ENCODE measurements at places on chromosomes 16 and 17.

- DNase-seq: no peak
These were observed 172.4 kb downstream of the PMP22 start for GRCh38 chr17:15092762-15093161.

GRCh38 chr16:27109666-27110523 lies 43.2 kb downstream of the C16orf82 start:
- DNase-seq: peak; percentile 18

GRCh38 chr16:12539185-12539929 lies 264.3 kb downstream of the CPPED1 start:
- no peak for DNase-seq

- DNase-seq: peak; percentile 43
These were observed 4.6 kb downstream of the SEC14L5 start for GRCh38 chr16:4962716-4963115.

DNA sequence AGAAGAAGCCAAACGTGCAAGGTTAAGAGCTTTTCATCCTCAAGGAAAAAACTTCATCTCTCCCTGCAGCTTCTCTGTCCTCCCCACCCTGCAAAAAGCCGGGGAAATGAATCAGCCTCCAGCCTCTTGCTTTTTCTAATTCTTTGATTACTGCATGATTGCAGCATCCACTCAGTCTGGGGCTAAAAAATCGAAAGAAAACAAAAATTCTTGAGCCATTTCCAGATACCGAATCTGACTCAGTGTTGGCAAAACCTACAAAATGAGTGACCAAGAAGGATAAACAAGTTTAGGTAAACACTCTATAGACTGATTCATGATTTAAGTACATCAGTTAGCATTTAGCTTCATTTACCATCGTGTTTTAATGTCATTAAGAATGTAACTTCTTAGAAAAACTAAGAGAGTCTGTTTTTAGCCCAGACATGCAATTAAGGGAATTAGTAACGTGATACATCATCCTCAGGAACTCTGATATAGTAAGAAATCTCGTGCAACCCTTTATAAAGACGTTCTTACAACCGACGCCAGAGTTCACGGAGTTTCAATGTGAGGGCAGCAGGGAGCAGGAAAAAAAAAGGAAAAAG lies 287.3 kb upstream of the FOXF1 start:
- DNase-seq: no peak

- no peak for DNase-seq
These were observed 3.6 kb downstream of the SOX9 start for GRCh38 chr17:72124438-72124775.

DNA sequence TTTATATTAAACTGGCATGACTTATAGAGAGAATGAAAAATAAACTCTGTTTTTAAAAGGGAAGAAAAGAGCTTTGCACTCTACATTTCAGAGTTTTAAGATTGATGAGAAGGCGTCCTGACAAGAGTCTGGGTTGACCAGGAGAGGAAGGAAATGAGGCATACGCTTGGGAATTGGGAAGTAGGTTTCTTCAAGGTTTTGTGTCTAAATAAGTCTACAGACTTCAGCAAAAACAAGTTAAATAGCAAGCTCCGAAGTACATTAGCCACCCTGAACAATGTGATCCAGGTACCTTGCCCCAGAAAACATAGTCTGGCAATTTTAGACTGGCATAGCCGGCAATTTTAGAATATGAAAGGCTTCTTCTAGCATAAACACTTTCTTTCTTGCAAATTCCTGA lies 28.5 kb upstream of the CCDC182 start:
- DNase-seq: no peak

DNA sequence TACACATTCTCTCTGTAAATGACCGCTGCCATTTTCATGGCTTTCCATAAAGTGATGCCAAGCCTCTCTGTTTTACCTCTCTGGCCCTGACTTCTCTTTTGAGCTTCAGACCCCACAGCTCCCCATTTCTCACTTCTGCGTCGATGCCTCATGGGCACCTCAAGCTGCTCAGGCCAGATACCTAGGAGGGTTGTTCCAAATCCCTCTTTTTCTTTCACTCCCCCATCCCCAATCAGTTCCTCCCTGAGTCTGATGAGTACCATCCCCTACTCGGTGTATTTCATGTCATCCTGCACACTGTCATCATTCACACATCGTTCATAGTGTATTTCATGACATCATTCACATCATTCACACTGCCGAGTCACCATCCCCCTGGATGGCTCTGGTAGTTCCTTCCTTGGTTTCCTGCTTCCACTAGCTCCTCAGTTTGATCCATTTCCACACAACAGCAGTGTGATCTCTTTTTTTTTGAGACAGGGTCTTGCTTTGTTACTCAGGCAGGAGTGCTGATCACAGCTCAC lies 43.1 kb downstream of the NTN1 start:
- DNase-seq: no peak

DNA sequence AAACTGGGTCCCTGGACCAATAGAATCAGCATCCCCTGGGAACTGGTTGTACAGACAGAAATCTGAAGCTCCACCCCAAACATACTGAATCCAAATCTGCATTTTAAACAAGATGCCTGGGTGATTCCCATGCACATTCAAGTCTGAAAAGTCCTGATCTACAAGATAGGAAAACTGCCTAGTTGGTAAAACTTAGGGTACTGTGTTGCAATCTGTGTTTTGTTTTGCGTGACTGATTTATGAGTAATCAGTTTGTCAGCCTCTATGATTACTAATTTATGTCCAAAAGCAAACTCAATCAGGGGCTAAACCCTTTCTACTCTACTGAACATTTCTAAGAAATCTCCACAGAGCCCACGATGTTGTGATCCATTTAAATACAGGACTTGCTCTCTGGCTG lies 103.8 kb downstream of the YPEL2 start:
- DNase-seq: no peak

GRCh38 chr16:80407265-80407987 lies 133.4 kb upstream of the DYNLRB2 start:
- DNase-seq: no peak

DNA sequence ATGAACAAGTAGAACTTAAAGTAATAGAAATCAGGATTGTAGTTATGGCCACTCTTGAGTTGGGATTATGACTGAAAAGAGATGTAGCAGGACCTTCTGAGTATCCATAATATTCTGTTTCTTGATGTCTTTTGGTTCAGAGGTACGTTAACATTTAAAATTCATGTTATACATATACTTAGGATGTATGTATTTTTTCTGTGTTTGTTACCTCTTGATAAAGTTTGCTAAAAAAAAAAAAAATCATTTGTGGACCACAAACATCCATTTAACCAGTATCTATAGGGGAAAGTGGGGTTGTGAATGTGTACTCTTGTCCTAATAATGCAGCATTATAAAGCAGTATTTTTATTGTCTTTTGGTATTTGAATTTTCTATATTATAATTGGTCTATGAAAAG lies 65.6 kb downstream of the BCAS3 start:
- no peak for DNase-seq

DNA sequence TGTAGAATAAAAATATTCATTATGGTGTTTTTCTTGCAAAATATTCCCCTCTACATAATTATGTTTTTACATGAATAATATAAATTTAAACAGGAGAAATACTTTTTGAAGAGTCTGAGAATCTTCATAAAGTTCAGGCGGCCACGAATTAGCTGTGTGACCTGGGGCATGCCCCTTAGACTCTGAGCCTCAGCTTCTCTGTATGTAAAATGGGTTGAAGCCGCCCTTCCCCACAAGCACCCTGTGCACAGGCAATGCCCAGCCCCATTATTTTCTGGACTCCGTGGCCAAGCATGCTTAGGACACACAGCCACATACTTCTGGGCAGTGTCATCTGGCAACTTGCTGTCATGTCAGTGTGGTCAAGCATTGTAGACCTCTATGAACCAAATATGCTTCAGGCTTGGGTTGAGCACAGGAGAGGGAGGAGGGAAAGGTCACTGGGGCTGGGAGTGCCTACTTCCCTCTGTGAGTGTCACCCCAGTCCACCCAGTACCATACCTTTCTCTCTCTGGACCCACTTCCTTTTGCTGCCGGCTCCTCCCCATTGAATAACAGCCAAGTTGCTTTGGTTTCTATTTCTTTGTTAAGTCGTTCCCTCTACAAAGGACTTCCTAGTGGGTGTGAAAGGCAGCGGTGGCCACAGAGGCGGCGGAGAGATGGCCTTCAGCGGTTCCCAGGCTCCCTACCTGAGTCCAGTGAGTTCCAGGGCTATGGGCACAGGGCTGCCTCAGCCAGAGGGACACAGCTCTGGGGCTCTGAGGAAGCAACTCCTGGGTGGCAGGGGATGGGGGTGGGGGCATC lies at the start of gene LGALS9:
LGALS9 (plus strand) TSS at position 582 of the 804 bp plus-strand sequence; CDS start at position 660, 78 bp downstream.
- DNase-seq: no peak

DNA sequence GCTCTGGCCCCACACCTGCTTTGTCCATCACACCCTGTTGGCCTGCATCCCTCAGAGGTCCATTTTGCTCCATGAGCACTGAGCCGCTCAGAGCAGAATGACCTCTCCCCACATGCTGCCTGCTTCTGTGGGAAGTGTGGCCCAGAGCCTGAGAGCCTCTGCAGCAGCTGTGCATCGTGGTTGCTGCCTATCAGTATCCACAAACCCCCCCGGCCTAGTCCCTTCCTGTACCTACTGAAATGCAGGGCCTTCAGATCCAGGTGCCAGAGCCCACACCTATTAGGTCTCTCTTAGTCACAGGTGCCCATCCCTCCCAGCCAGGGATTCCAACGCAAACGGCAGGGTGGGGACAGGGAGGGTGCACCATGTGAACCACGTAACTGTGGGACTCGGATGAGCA lies 16.6 kb upstream of the TRPV3 start:
- no peak for DNase-seq

DNA sequence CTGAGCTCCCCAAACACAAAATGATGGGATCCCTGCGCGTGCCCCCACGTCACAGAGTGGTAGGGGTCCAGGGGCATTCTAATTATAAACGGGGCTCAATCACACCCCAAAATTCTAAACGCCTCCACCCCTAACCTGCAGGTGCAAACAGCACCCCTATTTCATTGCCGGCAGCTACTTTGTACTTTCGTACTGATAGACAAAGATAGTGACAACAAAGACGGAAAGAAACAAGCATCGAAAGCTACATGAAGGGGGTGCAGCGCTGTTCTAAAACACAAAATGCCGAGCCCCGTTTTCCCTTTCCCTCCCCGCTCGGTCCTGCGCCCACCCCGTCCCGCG lies 13.9 kb downstream of the MIS12 start:
- no peak for DNase-seq

DNA sequence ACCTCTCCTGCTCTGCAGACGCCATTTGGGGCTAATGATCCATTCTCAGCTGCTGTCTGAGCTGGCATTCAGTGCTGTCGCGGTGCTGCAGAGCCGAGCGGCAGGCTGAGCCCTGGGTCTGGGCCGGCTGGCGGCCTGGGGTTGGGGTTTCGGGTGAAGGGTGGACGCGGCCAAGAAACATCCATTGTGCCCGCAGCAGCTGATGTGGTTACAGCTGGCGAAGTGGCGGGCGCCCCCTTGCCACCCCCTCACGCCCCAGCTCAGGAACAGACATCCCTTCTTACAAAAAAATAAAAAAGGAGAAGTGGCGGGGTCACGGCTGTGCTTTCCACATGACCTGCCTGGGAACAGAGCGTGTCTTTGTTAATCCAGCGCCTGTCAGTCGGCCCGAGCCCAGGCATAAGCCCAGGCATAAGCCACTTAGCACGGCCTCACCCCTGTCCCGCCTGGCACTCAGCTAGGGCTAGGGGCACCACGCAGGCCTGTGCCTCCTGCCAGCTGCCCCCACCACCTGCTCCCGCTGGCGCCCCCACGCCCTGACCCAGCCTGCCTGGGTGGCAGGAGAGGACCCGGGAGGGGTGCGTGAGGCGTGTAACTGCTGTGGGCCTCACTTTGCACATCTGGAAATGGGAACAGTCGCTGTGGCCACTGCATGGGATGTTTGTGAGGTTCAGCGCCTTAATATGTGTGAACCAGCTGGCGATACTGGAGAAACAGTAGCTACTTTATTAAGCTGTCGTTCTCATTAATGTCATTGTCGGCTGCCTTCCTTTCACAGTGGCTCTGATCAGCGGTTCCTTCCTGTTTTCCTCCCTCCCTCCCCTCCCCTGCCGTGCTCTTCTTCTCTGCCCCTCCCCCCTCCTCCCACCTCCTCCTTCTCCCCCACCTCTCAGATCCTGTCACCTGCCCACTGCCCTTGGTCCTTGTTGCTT lies 197.7 kb upstream of the CIBAR2 start:
- peak; percentile 65 for DNase-seq

All from hypothalamus (tissue), 51 donors.